ENCODE measurements at places on chromosomes 4 and X.

GRCh38 chr4:176102414-176103063 lies 36.9 kb downstream of the WDR17 start:
- DNase-seq, result no peak

- DNase-seq, result no peak
These were observed 75.2 kb downstream of the QDPR start for GRCh38 chr4:17436750-17437090.

GRCh38 chrX:102697494-102697893 lies 14.8 kb upstream of the GPRASP2 start:
- DNase-seq, result no peak

DNA sequence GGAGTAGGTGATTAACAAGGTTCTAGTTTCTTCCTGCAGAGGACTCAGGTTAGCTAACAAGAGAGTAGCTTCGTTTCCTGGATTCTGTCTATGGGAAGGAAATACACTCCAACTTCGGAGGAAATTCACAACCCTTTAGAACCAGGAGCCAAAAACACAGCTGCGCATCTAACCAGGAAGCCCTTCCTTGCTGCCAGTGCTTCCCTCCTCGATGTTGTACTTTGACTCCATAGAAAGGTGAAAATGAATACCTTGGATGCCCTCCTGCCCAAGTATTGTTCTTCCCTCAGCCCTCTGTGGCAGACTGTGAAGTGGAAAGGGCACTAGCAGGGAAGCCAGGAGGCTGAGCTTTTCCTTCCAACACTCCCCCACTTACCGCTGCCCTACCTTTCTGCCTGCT lies 35.1 kb downstream of the AKAP4 start:
- no peak for DNase-seq

GRCh38 chrX:3713937-3714434 lies 537 bp upstream of the PRKX start:
- DNase-seq, result no peak

- DNase-seq, result no peak
These were observed 2048.7 kb downstream of the PCDH7 start for GRCh38 chr4:32768664-32769389.

DNA sequence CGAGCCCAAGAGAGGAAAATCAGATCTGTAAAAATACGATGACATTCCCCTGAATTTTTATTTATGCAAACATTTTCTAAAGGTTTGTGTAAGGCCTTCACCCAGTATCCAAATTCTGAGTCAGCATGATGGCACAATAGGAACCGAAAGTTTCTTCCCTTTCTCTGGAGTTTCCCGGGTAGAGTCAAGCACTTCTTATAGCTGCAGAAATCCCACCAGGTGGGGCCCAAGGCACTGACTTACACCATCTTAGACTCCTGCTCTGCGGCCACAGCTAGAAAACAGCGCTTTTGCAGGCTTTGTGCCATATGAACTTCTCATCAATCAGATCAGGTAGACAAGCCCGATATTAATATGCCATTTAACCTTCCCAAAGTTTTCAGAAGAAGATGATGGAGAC lies 13.4 kb downstream of the LEF1 start:
- no peak for DNase-seq

DNA sequence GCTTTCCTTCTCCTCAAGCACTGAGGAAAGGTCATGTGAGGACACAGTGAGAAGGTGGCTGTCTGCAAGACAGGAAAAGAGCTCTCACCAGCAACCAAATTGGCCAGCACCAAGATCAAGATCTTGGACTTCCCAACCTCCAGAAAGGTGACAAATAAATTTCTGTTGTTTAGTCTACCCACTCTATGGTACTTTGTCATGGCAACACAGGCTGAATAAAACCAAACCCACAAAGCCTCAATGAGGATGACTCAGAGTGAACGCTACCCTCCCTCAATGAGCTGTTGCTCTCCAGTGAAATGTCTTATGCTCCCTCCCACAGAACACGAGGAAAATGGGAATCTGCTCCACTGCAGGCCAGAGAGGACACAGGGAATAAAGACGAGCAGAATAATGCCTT lies 244.1 kb downstream of the RAB28 start:
- no peak for DNase-seq

GRCh38 chrX:22395372-22395771 lies 122.7 kb downstream of the CBLL2 start:
- DNase-seq, result no peak

DNA sequence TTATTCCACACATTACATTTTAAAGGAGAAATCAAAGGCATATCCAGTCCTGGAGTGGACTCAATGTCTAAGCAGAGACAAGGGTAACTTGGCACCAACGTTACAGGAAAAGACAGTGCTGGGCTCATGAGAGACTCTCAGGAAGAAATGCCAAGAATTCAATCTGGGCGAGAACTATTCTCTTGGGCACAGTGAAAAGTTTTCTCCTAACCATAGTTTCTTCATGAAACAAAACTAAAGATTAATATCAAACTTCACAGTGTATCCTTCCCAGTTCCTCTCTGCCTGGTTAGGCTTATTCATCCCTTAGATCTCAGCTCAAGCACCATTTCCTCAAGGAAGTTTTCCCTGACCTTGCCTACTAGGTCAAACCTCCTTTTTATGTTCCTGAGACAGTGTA lies 109.4 kb upstream of the TLL1 start:
- no peak for DNase-seq

- no peak for DNase-seq
These were observed 11.3 kb downstream of the FAM241A start for GRCh38 chr4:112156553-112156952.

- no peak for DNase-seq
These were observed 9.6 kb downstream of the CTAG1A start for GRCh38 chrX:154594491-154594890.

DNA sequence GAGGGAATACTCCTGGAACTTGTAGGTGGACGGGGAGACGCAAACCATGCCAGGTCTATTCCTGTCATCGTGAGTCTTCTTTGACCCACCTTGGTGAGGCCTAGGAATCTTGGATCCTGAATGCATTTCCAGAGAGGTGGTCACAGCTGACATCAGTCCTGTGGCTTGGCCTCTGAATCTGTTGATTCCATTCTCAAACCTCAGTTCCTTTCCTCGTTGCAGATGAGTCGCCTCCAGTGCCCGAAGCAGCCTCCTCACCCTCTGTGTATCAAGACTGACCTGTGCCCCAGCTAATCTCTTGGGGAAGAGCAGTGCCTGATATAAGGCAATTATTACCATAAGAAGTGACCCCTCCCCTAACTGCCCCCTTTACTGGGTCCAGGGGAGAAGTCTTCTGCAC lies 118.1 kb downstream of the SMIM20 start:
- DNase-seq, result no peak

DNA sequence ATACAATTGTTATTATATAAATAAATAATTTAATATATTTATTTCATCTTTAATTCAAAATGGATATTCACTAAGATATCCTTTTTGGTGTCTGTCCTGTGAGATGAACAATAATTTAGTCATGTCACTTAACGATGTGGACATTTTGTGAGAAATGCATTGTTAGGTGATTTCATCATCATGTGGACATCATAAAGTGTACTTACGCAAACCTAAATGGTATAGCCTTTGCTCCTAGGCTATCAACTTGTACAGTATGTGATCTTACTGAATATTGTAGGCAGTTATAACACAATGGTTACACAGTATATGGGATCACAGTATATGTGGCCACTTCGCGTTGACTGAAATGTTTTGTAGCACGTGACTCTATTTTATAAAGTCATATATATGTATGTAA lies 20.2 kb upstream of the CHRNA9 start:
- DNase-seq, result no peak

GRCh38 chr4:15930314-15930713 lies 8.2 kb downstream of the FGFBP1 start:
- no peak for DNase-seq

GRCh38 chr4:132387060-132387459 lies 762.0 kb upstream of the PCDH10 start:
- DNase-seq, result no peak

DNA sequence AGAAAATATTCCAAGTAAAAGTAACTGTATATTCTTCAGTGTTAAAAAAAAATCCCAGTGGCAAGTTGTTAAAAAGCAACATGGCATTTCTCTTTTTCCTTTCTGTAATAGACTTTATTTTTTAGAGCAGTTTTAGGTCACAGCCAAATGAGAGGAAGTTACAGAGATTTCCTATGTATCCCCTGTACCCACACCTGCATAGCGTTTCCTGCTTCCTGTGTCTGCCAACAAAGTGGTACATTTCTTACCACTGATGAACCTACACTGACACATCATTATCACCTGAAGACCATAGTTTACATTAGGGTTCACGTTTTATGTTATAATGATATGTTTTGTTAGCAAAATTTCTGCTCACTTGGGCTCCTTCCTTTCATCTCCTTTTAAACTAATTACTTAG lies 124.7 kb downstream of the GPAT3 start:
- no peak for DNase-seq

DNA sequence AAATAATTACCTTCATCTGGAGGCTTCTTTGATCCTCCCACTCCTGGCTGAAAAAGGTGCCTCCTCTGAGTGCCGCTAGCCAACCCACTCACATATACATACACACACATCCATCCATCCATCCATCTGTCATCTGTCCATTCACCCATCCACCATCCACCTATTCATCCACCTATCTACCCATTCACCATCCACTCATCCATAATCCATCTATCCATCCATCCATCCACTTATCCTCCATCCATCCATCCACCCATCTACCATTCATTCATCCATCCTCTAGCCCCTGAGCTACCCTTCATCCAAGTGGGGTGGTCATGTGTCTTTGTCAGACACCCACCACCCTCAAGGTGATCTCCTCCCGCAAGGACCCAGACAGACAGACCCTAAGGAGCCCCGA lies 181.5 kb upstream of the PSAPL1 start:
- DNase-seq, result no peak

DNA sequence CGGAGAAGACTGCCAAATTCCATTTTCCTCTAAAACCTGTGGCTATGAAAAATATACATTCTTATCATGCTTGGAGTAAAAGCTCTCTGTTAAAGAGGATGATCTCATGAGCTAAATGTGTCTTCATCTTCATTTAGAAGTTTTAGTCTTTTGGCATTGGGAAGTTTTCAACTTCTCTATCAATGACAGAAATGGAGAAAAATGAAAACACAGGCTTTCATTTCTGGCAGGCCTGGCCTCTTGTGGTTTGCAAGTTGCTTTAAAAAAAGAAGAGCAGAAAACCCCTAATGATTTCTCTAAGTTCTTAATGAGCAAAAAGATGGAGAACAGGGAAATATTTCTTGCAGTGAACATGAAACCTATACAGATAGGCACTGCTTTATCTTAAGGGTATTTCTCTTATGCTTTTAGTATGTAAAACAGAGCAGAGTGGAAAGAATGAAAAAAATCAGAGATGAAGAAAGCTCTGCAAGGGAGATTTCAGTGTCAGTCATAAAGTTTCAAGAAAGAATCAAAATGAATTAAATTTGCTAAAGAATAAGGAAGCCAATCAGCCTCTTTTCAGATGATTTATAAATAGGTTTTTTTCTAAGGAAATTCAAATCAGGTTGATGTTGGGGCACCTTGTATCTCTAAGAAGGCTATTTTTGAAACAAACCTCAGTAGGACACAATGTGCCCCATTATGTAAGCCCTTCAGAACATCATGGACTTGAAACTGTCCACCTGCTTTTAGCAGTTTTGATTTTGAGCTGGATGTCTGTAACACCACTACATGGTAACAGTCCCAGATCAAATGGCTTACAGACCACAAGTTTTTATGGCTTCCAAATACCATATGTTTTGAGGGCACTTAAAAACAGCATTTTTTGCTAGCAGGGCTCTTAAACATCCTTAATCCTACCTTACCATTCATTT lies 225.0 kb downstream of the GRIA3 start:
- DNase-seq, result no peak

GRCh38 chrX:47625365-47625764 lies 4.4 kb downstream of the CFP start:
- no peak for DNase-seq

- no peak for DNase-seq
These were observed 206.0 kb downstream of the DCTD start for GRCh38 chr4:182711211-182711610.

Measured in CD4-positive, alpha-beta T cell treated with Interleukin-1 beta for 1 hour (primary cell).